Liver (tissue), 10 donors: ENCODE measurements at places on chromosomes 6 and 20. TPM values are rescaled to one million over a fixed set of nuclear protein-coding genes. Genes with fewer than 3 reads are reported as not detected.

GRCh38 chr6:16540804-16541752, 220.2 kb downstream of the ATXN1 start:
- H3K36me3 ChIP-seq: no peaks in the 10 kb centered on the region
- DNase-seq: no peak
- H3K4me3 ChIP-seq: no peak overlapping the region

GRCh38 chr6:152932865-152933264, 50.0 kb downstream of the FBXO5 start:
- H3K27me3 ChIP-seq: peaks cover 4% of the 10 kb centered on the region
- H3K27ac ChIP-seq: no peak overlapping the region
- H3K4me3 ChIP-seq: no peak overlapping the region
- no peak for DNase-seq
- H3K4me1 ChIP-seq: no peaks in the 10 kb centered on the region
- H3K36me3 ChIP-seq: no peaks in the 10 kb centered on the region

GRCh38 chr6:96917098-96917497, 7.4 kb upstream of the KLHL32 start:
- no peaks in the 10 kb centered on the region for H3K36me3 ChIP-seq
- H3K4me3 ChIP-seq: no peak overlapping the region
- no peaks in the 10 kb centered on the region for H3K27me3 ChIP-seq
- no peaks in the 10 kb centered on the region for H3K4me1 ChIP-seq
- no peak for DNase-seq

DNA sequence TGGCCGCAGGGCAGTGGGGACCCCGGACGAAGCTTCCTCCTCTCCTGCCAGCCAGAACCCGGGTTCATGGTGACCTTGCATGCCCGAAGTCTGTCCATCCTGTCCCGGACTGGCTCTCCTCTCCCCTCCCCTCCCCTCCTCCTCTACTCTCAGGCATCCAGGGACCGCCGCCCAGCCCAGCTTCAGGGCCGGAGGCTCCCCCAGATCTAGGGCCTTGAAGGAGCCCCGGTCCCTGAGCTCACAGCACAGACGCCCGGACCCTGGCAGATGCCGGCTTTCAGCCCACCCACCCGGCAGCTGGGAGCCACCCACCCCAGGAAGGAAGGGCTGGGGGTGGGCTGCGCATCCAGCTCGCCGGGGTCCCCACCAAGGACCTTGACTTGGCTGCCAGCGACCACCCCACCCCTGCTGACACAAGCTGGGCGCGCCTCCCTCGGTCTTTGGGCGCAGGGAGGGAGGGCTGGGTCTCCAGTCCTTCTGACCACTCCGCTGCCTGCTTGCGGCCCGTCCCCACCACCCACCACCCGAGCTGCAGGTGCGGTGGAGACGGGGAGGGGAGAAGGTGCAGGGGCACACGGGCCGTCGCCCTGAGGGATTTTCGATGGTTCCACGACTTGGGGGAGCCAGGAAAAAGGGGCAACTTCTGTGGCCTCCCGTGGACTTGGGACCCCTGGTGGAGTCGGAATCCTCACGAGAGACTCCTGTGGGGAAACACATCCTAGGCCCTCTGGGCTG, 5.8 kb upstream of the ABHD16B start:
- DNase-seq: no peak
- H3K4me1 ChIP-seq: peaks cover 6% of the 10 kb centered on the region
- H3K36me3 ChIP-seq: no peaks in the 10 kb centered on the region

- no peak overlapping the region for H3K4me3 ChIP-seq
- no peaks in the 10 kb centered on the region for H3K36me3 ChIP-seq
- H3K27me3 ChIP-seq: no peaks in the 10 kb centered on the region
- H3K4me1 ChIP-seq: no peaks in the 10 kb centered on the region
- no peak overlapping the region for H3K27ac ChIP-seq
These were observed 86.5 kb upstream of the SCP2D1 start for GRCh38 chr20:18727032-18727508.

GRCh38 chr6:9699888-9700287, 715.0 kb downstream of the TFAP2A start:
- no peaks in the 10 kb centered on the region for H3K36me3 ChIP-seq
- H3K4me3 ChIP-seq: no peak overlapping the region
- no peaks in the 10 kb centered on the region for H3K27me3 ChIP-seq
- DNase-seq: no peak
- H3K27ac ChIP-seq: no peak overlapping the region

- DNase-seq: no peak
- peak overlapping the region; percentile 95 for H3K27ac ChIP-seq
- no peaks in the 10 kb centered on the region for H3K36me3 ChIP-seq
- no peak overlapping the region for H3K4me3 ChIP-seq
- H3K4me1 ChIP-seq: peaks cover 25% of the 10 kb centered on the region
- no peaks in the 10 kb centered on the region for H3K27me3 ChIP-seq
These were observed 15.2 kb upstream of the SIRT5 start for GRCh38 chr6:13559251-13559650.

GRCh38 chr20:32527052-32527446, 58.1 kb downstream of the NOL4L start:
- no peaks in the 10 kb centered on the region for H3K36me3 ChIP-seq
- H3K27me3 ChIP-seq: no peaks in the 10 kb centered on the region
- DNase-seq: no peak
- H3K4me3 ChIP-seq: no peak overlapping the region
- peaks cover 29% of the 10 kb centered on the region for H3K4me1 ChIP-seq

DNA sequence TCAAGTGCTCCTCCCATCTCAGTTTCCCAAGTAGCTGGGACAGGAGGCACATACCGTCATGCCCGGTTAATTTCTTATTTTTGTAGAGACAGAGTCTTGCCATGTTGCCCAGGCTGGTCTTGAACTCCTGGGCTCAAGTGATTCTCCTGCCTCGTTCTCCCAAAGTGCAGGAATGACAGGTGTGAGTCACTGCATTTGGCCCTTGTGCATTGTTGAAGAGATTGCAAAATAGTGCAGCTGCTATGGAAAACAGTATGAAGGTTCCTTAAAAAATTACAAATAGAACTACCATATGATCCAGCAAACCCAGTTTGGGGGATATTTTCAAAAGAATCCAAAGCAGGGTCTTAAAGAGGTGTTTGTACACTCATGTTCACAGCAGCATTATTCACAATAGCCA, 69.1 kb downstream of the GJA10 start:
- H3K4me1 ChIP-seq: no peaks in the 10 kb centered on the region
- no peak overlapping the region for H3K27ac ChIP-seq
- no peak for DNase-seq
- H3K36me3 ChIP-seq: no peaks in the 10 kb centered on the region

DNA sequence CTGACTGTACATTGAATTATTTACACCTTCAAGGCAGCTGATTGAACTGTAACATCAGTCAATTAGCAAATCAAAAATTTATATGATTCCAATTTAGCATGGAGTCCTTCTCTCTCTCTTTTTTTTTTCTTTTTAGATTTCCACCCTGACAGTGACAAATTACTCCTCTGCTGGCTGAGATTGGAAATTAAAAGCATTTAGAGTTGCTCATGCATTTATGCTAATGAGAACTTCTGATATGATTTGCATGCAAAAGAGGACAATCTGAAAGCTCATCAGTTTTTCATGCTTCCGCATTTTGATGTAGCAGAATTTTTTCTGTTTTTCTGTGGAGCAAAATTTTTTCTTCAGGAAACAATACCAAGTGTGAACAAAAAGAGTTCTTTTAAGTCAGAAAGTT, 130.5 kb upstream of the NOX3 start:
- no peaks in the 10 kb centered on the region for H3K36me3 ChIP-seq
- no peaks in the 10 kb centered on the region for H3K27me3 ChIP-seq
- no peak overlapping the region for H3K4me3 ChIP-seq
- DNase-seq: no peak
- H3K4me1 ChIP-seq: no peaks in the 10 kb centered on the region

DNA sequence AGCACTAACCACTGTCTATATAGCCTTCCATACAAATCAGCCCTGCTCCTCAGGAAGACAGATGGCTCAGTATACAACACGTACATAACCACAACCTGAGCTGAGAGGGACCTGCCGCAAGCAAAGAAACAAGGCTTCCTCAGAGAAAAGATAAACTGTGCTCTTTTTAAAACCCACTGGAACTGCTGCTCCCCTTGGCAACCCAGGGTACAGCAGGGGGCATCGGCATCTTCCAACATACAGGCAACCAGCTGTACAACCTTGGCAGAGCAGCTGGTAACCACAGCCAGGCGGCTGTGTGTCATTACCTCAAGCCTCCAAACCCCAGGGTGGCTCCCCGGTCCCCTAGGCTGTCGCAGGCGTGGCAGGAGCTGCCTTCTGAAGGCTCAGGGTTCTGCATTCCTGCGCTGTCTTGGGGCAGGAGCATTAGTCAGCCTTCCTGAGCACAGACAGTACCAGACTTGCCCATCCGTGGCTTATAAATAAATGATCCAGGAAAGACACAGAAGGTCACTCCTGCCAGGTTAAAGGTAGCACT, 249.5 kb downstream of the ADGRG6 start:
- DNase-seq: no peak
- no peaks in the 10 kb centered on the region for H3K27me3 ChIP-seq
- no peak overlapping the region for H3K4me3 ChIP-seq
- no peak overlapping the region for H3K27ac ChIP-seq

DNA sequence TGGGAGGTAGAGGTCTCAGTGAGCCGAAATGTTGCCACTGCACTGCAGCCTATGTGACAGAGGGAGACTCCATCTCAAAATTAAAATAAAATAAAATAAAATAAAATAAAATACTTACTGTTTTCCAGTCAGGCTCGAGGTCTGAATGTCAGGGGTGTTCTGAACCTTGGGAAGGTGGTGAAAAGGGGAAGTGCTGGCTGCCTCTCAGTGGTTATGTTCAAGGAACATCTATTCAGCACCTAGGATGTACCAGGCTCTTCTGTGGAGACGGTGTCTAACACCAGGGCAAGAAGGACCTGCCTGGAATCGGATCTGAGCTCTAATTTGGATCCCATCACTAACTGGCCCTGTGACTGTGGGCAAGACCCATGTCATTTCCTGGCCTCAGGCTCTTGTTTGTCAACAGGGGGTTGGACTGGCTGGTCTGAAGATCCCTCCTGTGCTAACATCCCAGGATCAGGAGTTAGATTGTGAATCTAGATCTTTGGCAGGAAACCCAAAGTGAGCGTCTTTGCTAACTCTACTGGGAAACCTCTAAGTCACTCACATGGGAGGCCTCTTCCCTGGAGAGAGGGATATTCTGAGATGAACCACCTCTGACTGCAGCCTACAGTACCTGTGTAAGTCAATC, 63.4 kb upstream of the SIRPG start:
- no peaks in the 10 kb centered on the region for H3K36me3 ChIP-seq
- H3K4me3 ChIP-seq: no peak overlapping the region
- DNase-seq: no peak
- no peaks in the 10 kb centered on the region for H3K27me3 ChIP-seq

DNA sequence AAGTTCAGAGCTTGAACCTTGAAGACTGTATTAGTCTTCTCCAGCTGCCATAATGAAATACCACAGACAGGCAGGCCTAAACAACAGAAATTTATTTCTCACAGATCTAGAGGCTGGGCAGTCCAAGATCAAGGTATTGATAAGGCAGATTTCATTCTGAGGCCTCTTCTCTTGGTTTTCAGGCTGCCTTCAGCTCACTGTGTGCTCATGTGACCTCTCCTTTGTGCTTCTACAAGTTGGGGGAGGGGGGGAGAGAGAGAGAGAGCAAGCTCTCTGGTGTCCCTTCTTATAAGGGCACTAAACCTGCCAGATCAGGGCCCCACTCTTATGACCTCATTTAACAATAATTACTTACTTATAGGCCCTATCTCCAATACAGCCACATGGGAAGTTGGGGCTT, 102.6 kb upstream of the RSPO3 start:
- DNase-seq: no peak
- no peak overlapping the region for H3K4me3 ChIP-seq
- H3K27ac ChIP-seq: no peak overlapping the region
- no peaks in the 10 kb centered on the region for H3K36me3 ChIP-seq
- no peaks in the 10 kb centered on the region for H3K4me1 ChIP-seq

DNA sequence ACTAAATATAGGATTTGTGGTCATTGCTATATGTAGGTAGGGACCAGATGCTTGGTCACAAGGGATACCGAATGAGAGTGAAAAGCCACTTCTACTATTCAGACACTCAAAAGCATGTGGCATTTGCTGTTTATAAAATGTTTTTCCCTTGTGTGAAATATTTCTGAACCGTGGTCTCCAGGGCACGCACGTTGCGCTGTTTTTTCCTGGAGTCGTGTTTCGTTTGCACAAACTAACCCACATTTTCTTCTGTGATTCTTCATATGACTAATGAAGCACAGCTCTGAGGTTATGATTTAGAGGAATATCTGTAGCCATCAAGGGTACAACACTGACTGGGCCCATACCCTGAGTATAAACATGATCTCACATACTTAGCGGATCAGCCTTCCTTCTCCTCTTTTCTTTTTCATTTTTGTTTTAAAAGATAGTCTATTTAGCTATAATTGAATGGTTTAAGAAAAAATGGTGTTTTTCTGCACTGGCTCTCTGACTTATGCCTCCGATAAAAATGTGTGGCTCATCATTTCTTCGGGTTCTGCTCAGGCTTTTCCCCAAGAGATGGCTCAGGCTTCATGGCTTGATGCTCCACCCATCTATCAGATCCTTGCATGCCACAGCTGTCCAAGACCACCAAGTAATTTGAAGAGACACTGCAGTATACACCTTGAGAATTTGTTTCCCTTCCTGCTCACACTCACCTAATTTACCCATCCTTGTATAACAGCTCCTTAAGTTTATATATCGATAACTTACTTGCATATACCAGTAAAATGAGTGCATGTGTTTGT, 59.9 kb upstream of the HBS1L start:
- no peaks in the 10 kb centered on the region for H3K4me1 ChIP-seq
- H3K27ac ChIP-seq: no peak overlapping the region
- H3K36me3 ChIP-seq: no peaks in the 10 kb centered on the region
- H3K27me3 ChIP-seq: no peaks in the 10 kb centered on the region

VNN1 gene
- 54.9 TPM for polyA plus RNA-seq

SOX12 gene
- polyA plus RNA-seq: 1.3 TPM

TMC2 gene
- polyA plus RNA-seq: not detected

CRISP3 gene
- not detected for polyA plus RNA-seq

C6orf132 gene
- polyA plus RNA-seq: 0.24 TPM

C2 gene
- polyA plus RNA-seq: 522 TPM

TINAG gene
- not detected for polyA plus RNA-seq
